ENCODE measurements at places on chromosomes 6 and 20. TPM values are rescaled to one million over a fixed set of nuclear protein-coding genes. Genes with fewer than 3 reads are reported as not detected.

DNA sequence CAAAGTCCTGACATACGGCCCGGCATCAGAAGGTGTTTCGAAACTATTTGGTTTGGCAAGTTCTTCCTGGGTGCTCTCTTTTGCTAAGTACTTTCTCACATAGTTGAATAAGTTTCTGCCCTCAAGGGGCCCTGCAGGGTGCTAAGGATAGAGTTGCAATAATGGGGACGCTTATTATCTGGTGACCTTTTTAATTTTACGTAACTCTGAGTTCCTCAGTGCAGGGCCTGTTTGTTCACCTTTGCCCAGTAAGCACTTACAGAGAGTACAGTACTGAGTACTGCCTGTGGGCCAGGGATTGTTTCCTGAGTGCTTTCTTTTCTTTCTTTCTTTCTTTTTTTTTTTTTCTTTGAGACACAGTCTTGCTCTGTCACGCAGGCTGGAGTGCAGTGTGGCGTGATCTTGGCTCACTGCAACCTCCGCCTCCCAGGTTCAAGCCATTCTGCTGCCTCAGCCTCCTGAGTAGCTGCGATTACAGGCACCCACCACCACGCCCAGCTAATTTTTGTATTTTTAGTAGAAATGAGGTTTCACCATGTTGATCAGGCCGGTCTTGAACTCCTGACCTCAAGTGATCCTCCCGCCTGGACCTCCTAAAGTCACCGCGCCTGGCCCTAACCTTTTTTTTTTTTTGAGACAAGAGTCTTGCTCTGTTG lies 4.5 kb upstream of the PXMP4 start:
- DNase-seq = no peak

- no peak for DNase-seq
These were observed 15.6 kb upstream of the NOL4L start for GRCh38 chr20:32600681-32601237.

- DNase-seq = no peak
These were observed 3.1 kb upstream of the TPBG start for GRCh38 chr6:82360552-82360951.

DNA sequence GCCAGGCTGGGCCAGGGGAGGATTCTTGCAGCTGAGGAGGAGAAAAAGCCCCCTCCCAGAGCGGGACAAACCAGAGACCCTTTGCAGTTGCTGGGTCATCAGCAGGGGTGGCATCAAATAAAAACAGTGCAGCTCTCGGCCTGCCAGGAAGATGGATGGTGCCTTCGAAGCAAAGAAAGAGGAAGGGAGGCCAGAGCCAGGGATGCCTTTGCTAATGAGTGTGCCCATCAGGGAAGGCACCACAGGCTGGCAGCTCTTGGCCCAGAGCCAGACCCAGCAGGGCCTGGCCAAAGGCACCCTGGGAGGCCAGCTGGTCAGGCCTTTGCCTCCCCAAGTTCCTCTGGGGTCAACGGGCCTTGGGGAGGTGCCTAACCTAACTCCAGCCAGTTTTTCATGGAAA lies 26.3 kb upstream of the ZNF318 start:
- no peak for DNase-seq

GRCh38 chr20:51500311-51500710 lies 42.2 kb downstream of the NFATC2 start:
- DNase-seq = no peak

GRCh38 chr20:13813910-13814309 lies 29.1 kb downstream of the NDUFAF5 start:
- DNase-seq = no peak

GRCh38 chr20:33686984-33687366 lies 790 bp upstream of the E2F1 start:
- DNase-seq = no peak

GRCh38 chr6:4313044-4313686 lies 177.8 kb upstream of the ECI2 start:
- no peak for DNase-seq

DNA sequence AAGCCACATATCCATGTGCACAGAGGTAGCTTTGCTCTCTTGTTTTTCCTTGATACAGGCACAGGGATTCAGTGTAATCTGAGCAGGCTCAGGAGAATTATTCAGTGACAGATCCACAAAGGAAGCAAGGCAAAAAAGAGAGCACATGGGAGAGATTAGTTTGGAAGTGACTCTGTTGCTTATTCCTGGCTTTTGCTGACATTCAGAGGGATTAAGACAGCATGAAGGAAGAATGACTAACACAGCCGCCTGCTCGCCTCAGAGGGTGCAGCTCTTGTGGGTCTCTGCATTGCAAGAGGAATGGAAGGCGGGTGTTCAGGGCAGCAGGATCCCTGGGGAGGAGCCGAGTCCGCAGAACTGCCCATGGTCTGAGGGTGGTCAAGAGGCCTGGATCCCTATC lies 203.4 kb upstream of the KCNQ5 start:
- DNase-seq = no peak

GRCh38 chr20:36471885-36472636 lies 69.3 kb upstream of the MYL9 start:
- no peak for DNase-seq

DNA sequence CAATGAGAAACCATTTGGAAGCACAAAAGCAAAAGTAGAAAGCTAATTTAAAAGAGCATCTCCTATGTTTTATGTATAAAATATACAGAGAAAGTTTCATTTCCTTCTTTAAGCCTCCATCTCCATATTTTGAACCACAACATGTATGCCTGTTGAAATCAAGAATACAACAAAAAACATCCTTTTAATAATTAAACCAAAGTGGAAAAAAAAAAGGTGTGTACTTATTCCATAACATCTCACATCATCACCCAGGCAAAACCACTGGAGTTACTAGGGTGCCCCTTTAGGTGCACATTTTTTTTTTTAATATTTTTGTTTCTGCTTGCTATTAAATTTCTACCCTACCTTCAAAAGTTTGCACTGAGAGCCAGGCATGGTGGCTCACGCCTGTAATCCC lies 43.0 kb downstream of the EDN1 start:
- DNase-seq = no peak

DNA sequence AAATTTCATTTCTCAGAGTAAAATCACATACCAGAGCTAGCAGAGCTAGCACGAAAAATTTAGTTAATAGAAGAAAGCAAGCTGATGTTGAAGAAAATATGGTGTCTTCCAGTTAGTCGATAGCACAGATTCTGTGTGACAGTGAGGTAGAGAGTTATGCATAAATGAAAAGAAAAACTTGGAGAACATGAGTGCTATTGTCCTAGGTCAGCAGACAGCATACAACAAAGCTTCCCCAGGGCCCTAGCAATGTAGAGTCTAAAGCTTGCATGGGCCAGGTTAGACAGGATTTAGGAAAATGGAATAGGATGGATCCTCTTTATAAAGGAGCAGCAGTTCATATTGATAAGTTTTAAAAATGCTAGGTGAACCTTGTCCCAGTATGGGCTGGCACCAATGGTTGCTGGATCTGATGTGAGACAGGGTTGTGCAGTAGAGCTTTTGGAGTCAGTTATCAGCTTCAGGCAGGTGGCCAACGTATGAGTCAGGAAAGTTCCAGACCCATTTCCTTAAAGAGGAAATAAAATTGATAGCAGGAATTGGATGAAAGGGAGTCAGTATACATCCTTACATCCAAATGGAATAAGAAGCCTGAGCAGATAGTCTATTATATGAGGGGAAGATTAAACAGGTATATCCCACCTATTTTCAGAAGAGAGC lies 277.2 kb downstream of the FRK start:
- no peak for DNase-seq

GRCh38 chr6:21451546-21452013 lies 142.0 kb upstream of the SOX4 start:
- DNase-seq = no peak

- DNase-seq = peak; percentile 7
These were observed 67.8 kb downstream of the MMS22L start for GRCh38 chr6:97215157-97215769.

DNA sequence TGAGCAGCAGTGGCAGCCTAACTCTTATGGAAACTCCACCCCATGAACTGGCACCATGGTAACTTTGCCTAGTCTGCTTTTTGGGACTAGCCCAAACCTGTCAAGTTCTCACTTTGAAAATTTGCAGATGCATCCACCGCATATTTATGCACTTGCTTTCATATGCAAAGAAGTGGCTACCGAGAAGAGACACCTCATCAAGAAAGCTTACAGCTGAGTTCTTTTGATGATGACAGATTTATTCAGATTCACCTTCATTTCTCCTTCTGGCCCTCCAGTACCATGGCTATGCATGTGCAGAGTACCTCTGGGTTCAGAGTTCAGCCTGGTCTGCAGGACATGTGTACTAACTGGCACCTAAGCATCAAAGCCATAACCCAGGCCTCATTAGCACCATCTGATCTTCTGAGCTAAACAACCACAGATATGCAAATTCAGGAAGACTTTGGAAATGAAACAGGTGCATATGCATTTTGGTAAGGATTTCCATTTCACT lies 154.3 kb upstream of the TENT5A start:
- DNase-seq = no peak

- DNase-seq = no peak
These were observed 610.2 kb upstream of the NOX3 start for GRCh38 chr6:156065849-156066248.

DNA sequence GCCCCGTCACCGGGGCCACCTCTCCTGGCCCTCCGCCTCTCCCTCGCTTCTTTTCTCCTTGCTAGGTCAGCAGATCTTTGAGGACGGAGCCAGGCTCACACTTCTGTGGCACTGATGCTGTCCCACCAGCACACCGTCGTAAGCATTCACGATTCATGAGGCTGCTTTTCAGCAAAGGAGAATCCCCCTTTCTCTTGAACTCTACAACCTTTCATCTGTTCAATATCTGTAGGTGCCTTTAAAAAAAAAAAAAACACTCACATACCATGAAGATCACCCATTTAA lies 31.3 kb downstream of the ANKRD60 start:
- DNase-seq = no peak

GRCh38 chr6:7628479-7628878 lies 38.5 kb downstream of the SNRNP48 start:
- no peak for DNase-seq

DNA sequence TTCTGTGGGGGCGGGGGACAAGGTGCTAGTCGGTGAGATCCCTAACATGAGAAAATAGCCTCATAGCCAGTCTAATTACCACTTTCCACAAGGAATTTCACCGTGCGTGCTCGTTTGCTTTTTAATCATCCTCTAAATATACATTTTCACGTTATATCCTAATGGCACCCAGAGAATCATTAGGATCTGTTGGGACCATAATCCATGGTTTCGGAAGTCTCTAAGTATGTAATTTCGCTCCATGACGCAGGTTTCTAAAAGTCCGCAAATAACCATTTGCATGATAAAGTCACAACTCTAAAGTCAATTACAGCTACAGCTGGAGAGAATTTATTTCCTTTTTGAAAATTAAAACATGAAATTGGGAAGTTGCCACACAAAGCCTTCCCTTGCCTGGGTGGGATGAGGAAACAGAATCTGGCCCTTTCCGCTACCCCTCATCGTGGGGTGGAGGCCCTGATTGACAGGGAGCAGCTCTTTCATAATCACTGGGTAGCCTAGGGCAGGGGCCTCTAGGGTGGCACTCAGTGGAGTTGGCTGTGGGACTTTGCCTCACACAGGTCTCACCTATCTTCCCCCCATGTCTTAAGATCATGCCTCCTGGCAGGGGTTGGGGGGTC lies 81.9 kb downstream of the LRFN2 start:
- no peak for DNase-seq

- DNase-seq = no peak
These were observed 16.2 kb downstream of the ANKRD6 start for GRCh38 chr6:89449193-89449592.

- no peak for DNase-seq
These were observed 81.1 kb downstream of the ATP9A start for GRCh38 chr20:51687108-51687507.

- no peak for DNase-seq
These were observed 409.8 kb downstream of the HACE1 start for GRCh38 chr6:104449918-104450317.

DNA sequence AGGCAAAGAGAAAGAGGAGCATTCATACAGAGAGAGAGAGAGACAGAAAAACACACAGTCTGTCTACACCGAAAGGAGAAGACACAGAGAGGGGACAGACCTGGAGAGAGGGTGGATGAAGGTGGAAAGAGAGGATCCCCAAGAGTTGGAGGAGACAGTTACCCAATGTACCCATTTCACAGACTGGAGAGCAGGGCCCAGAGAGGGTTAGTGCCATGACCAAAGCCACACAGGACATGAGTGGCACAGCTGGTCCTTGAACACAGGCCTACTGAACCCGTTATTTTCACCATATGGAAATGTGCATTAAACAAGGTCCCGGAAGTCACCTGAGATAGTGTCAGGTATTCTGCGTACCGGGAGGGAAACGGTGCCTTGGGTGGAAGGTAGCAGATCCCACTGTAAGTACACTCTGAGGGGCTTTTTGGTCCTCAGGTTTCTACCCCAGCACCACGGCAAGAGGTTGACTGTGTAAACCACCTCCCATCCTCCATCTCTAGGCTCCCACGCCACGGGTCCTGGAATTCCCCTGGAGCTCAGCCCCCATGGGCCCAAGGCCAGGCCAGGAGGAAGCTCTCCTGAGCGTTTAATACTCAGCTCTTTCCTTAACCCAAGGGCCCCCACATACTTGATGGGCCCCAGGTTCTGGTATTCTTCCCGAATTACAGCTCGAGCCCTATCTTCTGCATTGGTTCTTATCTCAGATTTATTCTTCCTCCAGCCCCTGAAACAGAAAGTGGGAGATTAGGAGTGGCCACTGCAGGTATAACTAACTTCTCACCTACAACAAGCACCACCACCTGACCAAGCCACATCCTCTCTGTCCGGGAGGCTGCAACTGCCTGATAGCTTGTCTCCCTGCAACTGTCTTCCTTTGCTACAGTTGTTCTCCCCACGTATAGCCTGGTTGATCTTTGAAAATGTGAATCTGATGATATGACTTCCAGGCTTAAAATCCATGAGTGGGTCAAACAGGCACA lies 38.4 kb upstream of the OCSTAMP start:
- DNase-seq = no peak

- DNase-seq = no peak
These were observed 118.0 kb upstream of the BMP5 start for GRCh38 chr6:55993418-55993817.

- DNase-seq = no peak
These were observed 2.6 kb downstream of the CTSZ start for GRCh38 chr20:59004493-59004762.

GRCh38 chr6:169863710-169864109 lies 112.3 kb downstream of the ERMARD start:
- DNase-seq = peak; percentile 3

TRAPPC3L gene
- total RNA-seq = not detected

C6orf118 gene
- 0.58 TPM for total RNA-seq

BMP6 gene
- 2.1 TPM for total RNA-seq

NCOA3 gene
- total RNA-seq = 21.1 TPM

CD2AP gene
- 69.7 TPM for total RNA-seq

GLP1R gene
- 2.6 TPM for total RNA-seq

NKAIN4 gene
- total RNA-seq = 6.9 TPM

RRP36 gene
- 92.3 TPM for total RNA-seq

CUTA gene
- 297 TPM for total RNA-seq

WFDC13 gene
- total RNA-seq = not detected

BMP2 gene
- total RNA-seq = 3.6 TPM

ZNF311 gene
- 4.2 TPM for total RNA-seq

RAB44 gene
- not detected for total RNA-seq

ABHD16B gene
- not detected for total RNA-seq
